Activated naive CD8-positive, alpha-beta T cell treated with anti-CD3 and anti-CD28 coated beads, Interleukin-2, amount 10 ng/mL, durations not matched to agents 7 days and 5 days (primary cell): ENCODE measurements at places on chromosomes 16 and 17.

GRCh38 chr17:46789610-46790009 lies 28.9 kb downstream of the WNT3 start:
- DNase-seq: no peak

DNA sequence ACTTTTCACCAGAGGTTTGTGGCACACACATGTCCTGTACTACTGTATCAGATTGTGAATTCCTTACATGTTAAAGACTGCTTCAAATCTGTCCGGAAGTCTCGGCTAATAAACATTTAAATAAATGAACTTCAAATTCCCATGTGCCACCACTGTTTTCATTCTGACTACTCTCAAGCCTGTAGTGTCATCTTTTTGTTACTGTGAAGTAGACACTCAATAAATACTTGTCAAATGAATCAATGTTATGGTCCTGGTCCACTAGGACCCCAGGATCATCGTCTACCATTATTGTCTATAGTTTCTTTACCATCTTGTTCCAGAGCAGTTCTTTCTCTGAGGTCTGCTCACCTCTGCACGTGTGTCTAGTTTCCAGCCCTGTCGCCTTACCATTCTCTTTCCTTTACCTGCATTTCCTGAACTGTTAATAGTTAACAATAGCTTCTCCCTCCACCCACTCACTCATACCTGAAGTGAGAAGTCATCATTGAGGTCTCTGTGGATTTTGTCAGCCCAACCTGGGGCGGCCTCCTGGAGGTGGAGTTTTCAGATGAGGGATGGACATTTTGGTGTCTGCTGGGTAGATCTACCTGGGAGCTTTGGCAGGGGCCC lies 333.0 kb downstream of the SEC14L1 start:
- no peak for DNase-seq

DNA sequence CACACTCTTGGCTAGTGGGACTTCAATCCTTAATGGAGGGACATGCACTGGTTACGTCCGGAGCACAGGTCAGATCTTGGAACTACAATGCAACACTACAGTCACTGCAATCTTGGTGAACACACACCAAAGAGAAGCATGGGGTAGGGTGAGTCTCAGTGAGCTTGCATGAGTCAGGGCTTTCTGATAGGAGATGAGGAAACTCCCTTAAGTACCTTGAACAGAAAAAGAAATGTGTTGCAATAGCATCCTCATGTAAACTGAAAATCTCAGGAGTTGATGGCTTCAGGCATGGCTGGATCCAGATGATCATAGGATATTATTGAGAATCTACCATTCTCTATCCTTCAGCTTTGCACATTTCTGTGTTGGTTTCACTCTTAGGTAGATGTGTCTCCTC lies 54.1 kb downstream of the CES1 start:
- DNase-seq: no peak

DNA sequence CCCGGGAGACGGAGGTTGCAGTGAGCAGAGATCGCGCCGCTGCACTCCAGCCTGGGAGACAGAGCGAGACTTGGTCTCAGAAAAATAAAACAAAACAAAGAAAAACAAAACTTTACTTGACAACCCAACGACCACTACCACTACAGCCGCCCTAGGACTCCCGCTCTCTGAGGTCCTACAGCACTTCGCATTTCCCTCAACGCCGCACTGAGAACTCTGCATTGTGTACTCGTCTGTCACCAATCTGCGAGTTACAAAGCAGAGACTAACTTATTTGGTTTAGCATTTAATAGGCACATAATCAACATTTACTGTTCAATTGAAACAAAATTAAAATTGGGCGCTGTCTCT lies 479 bp upstream of the ZNF207 start:
- no peak for DNase-seq
